ENCODE measurements at places on chromosomes 16 and 17.

GRCh38 chr17:78771758-78772382 lies 10.2 kb downstream of the CYTH1 start:
- peak; percentile 42 for DNase-seq

DNA sequence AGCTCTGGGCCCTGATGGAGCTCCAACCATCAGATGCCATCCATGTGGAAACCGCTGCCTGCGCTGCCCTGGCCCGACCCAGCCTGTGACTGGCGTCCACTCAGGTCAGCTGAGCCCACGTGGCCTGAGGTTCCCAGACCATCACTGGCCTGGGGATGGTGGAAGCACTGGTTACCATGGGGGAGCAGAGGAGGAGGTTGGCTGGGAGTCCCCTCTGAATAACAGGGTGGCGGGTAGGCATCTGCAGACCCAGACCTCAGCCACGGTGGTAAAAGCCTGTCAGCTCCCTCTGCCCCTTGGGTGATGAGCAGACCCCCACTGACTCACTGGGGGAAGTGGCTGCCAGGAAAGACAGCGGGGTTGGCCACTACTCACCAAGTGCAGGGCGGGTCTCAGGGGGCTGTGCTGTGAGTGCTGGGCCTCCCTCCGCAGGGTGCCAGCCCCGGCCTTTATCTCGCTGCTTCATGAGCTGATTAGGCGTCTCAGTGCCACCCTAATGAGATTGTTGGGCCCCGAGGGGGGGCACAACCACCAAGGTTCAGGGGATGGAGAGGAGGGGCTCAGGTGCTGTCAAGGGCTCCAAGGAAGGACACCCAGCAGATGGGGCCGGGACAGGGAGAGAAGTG lies at the start of gene PDE6G:
PDE6G (minus strand) TSS at position 425 of the 626 bp plus-strand sequence. CDS start 3,237 bp downstream, outside the sequence.
- DNase-seq: no peak

GRCh38 chr17:56845934-56846333 lies 12.0 kb downstream of the DGKE start:
- DNase-seq: no peak

GRCh38 chr16:5488581-5488980 lies 391.0 kb upstream of the EEF2KMT start:
- DNase-seq: no peak

DNA sequence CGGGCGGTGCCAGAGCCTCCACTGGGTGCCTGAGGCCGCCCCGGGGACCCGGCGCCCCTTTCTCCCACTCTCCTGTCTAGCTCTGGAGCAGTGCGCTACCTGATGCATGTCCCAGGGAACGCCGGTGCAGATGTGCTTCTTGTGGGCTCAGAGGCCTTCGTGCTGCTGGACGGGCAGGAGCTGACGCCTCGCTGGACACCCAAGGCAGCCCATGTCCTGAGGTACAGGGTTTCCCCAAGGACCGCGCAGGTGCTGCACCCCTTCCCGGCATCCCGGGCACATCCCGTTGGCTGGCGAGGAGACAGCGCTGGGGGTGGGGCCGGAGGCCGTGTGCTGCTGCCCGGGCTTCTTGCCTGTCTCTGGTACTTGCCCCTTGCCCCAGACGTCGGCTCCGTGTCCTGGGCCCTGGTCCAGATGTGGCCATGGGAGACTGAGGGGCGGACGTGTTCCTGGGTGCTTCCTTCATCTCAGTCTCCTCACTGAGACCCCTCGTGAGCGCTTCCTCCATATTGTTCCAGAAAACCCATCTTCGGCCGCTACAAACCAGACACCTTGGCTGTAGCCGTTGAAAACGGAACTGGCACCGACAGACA lies 12.5 kb downstream of the RGS11 start:
- DNase-seq: no peak

DNA sequence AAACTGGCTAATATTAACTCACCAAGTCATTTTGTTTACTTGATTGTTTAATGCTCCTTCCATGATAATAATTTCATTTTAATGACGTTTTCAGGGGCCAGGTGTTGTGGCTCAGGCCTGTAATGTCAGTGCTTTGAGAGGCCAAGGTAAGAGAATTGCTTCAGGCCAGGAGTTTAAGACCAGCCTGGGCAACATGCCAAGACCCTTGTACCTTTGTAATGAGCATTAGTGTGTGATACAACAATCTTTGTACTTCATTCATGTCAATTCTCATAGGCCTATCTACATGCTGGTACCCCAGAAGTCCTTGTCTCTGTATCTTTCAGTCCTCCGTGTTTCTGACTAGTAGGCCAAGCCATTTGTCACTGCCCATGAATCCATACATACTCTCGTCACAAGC lies 296.9 kb downstream of the ZFHX3 start:
- DNase-seq: no peak

DNA sequence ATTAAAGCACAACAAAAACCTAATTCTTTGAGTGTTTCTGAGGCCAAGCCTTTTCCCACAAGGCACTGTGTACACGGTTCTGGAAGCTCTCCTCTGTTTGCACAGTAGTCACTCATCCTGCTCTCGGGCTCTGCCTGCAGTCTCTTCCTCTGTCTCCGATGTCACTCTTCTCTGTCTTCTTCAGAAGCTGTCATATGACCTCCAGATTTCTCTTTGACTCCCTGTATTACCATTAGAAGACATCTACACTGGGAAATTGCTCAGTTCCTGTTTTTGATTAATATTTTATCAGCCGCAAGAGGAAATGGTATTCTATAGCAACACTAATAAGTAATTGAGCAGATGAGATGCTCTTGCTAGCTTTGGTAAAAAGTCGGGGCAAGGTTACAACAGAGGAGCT lies 422.9 kb downstream of the WWOX start:
- peak; percentile 26 for DNase-seq

DNA sequence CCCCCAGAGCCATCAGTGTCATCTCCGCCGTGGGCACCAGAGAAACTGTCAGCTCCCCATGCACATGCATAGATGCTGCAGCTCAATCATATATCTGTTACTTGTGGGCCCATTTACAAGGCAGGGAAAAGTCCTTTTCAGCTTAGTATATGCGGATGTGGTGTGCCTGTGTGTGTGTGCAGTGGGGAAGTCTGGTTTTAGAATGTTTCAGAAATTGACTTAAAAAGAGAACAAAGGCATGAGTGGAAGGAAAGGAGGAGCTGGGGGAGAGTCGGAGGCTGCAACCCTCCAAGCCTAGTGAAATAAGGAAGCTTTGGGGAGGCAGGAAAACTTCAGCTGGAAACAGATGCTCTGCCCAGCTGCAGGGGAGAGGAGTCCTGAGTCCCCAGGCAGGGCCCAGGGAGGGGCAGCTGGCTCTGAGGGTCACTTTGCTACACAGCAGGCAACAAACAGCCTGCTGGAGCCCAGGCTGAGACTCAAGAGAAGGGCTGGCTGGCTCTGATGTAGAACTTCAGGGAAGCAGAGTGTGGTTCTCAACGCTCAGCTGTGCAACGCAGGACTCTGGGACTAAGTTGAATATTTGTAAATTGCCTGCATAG lies 11.1 kb upstream of the CD300LD start:
- DNase-seq: peak; percentile 72

GRCh38 chr16:25078386-25078978 lies 33.1 kb upstream of the LCMT1 start:
- DNase-seq: no peak

DNA sequence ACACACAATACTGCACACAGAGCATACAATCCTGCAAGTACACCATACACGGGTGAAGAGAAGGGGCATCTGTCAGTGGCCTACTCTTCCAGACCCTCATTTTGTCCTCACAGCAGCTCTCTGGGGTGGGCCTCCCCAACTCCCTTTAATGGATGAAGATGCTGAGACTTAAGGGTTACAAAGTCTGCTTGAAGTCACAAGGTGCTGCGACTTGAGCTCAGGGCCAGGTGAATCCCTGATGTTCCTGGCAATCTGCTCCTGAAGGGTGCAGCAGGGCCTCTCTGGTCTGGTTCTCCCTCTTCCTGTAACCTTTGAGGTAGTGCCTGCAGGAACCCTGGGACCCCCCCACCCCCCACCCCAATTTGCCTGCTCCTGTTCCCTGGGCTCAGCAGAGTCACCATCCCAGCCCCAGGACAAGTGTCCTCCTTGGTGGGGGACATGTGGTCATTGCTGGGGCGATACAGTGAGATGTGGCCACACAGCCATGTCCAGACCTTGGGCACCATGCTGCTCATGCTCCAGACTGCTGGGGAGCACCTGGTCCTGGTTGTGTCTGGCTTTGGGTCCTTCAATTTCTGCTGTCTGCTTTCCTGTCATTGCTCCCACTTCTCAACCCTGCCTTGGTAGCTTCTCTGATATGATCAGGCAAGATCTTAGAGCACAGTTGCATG lies 107.5 kb downstream of the METRNL start:
- DNase-seq: no peak

DNA sequence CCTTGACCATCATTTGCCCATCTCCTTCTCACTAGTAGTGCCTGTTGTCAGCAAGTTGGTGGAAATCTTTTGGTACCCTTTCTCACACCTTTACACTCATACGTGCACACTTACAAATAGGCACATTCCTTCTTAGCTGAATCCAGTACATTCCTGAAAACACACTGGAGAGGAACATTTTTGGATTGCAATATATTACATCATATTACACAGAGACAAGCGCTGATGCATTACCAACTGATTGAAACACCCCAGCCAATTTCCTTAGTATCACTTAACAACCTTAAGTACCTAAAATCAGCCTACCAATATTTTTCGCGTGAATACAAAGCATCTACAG lies 64.1 kb downstream of the PLCG2 start:
- DNase-seq: peak; percentile 7

GRCh38 chr16:49638673-49639610 lies 217.0 kb downstream of the ZNF423 start:
- DNase-seq: no peak

DNA sequence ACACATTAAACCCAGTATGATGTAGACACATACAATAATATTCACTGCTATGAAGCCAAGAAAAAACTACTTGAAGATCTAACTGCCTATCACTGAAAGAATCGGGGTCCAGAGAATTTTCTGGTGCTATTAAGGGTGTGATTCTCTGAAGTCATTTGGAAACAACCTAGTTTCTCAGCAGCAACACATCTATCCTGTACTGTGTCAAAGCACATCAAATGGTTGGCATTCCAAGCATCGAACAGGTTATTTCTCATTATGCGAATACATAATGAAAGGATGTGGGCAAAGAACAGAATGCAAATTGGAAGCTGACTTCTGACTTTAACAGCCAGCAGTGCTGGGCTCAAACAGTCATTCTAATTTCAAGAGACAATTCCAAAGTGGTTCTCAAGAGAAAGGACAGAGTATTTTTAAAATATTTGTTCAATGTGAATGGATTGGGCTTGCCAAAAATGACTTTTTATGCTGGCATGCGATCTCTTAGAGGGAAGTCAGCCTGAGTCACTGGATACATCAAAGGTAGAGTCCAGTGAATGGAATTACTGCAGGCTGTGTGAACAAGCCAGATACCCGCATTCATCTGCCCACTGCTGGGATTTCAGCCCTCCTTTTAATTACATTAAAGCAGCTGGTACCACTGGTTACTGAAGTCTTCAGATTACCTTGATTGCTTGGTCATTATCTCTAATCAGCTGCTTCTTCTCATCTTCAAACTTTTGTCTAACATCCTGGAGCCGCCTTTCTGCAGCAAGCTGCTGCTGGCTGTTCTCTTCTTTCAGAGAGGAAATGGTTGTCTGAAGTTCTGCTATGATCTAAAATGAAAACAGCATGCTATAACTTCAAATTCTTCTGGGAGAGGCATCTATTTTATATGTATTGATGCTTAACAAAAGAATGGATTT lies 181.2 kb upstream of the AXIN2 start:
- DNase-seq: no peak

DNA sequence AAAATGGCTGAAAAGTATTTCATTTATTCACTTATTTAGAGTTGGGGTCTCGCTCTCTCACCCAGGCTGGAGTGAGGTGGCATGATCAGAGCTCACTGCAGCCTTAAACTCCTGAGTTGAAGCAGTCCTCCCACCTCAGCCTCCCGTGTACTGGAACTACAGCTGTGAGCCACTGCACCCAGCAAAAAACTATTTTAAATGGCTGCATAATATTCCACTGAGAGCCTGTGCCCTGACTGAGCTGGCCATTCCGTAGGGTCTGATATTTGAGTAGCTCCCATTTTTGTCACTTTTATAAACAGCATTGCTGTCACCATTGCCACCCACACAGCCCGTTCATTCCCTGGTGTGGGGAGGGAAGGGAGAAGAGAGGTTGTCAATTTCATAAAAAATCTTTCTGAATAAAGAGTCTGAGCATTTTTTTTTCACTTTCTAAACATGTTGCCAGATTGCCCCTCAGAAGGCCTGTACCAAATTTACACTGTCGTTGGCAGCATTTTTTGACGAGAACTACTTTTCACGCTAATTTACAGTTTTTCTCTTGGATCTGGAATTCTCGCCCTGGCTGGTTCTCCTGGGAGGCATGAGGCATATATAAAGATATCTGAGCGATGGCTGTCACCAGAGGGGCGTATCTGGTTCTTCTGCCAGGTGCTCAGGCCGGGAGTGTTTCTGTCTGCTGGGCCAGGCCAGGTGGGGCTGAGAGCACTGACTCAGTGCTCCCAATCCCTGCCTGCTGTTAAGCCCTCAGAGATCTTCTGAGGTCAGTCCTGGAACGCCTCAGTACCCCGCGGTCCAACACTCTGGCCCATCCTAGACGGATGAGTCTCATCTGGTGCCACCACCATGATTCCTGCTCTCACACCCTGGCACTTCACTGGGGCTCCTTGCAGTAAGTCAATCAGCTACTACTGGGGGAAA lies 7.2 kb upstream of the KIFC3 start:
- DNase-seq: peak; percentile 75

DNA sequence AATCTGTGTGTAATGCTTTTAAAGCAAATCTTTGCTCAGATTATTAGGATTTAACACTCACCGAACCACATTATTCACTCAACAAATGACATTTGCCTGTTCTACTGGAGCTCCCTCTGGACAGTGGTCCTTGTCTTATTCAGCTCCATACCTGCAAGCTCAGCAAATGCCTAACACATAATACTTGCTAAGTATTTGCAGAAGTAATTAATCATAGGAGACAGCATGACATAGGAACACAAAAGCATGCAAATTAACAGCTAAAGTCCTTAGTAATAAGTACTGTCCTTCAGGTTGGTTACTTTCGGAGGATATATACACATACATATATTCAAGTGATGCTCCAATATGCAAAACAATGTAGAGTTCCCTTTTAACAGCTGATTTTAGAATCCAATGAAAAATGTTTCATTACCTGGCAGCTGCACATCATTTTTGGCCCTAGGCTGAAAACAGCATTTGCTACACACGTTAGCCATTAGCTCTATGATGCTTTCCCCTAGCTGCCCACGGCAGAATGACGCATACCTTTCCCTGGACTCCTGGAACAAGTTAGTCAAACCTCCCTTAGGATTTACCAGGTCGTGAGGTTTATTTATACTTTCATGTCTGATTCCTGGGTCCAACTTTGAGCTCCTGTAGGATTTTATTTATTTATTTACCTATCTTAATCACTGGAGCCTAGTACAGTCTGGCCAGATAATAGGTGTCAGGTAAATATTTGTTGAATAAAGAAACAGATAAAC lies 8.6 kb downstream of the BRD7 start:
- DNase-seq: no peak

Measured in inflammatory macrophage (primary cell).